Subcutaneous preadipocyte (primary cell): ENCODE measurements at places on chromosomes 1 and 21. TPM values are rescaled to one million over a fixed set of nuclear protein-coding genes. Genes with fewer than 3 reads are reported as not detected.

AXDND1 gene
- 0.37 and 0.78 TPM in 2 replicates for total RNA-seq

KRTAP13-2 gene
- not detected in 2 replicates for total RNA-seq

LHX8 gene
- total RNA-seq: not detected in 2 replicates

WNT4 gene
- total RNA-seq: under 0.01 TPM in 1 of 2 replicates, not detected in the other

MYBPH gene
- total RNA-seq: 0.37 and 0.39 TPM in 2 replicates

HSD3B1 gene
- total RNA-seq: not detected in 2 replicates

KCNA3 gene
- under 0.01 and 0.37 TPM in 2 replicates for total RNA-seq

SLC25A34 gene
- total RNA-seq: 0.39 and 0.73 TPM in 2 replicates

SIKE1 gene
- total RNA-seq: 41.2 and 48.9 TPM in 2 replicates

OXCT2 gene
- 1.6 and 1.8 TPM in 2 replicates for total RNA-seq

PROX1 gene
- 0.20 and 0.37 TPM in 2 replicates for total RNA-seq

NUDT4B gene
- total RNA-seq: 21.7 and 23.9 TPM in 2 replicates

LCE1A gene
- not detected in 2 replicates for total RNA-seq

CR1L gene
- not detected in 2 replicates for total RNA-seq

SPRR4 gene
- total RNA-seq: not detected in 2 replicates

CXADR gene
- 0.59 and 1.1 TPM in 2 replicates for total RNA-seq

RAVER2 gene
- total RNA-seq: 5.1 and 7.4 TPM in 2 replicates

RHOU gene
- 0.37 and 0.39 TPM in 2 replicates for total RNA-seq

GJC2 gene
- total RNA-seq: 1.8 and 2.7 TPM in 2 replicates

SERPINC1 gene
- total RNA-seq: not detected in 2 replicates

SYTL1 gene
- total RNA-seq: not detected in 2 replicates

RNU1-2 gene
- under 0.01 TPM in 2 replicates for total RNA-seq

SLC30A10 gene
- not detected in 2 replicates for total RNA-seq

CPLANE2 gene
- total RNA-seq: 8.2 and 8.8 TPM in 2 replicates

SLC44A5 gene
- total RNA-seq: not detected in 2 replicates

FMO3 gene
- total RNA-seq: 0.20 and 0.37 TPM in 2 replicates

KIF14 gene
- total RNA-seq: 9.2 and 18.6 TPM in 2 replicates

NRAS gene
- total RNA-seq: 56.6 and 87.2 TPM in 2 replicates

ANKRD45 gene
- not detected in 2 replicates for total RNA-seq

LCE3D gene
- not detected in 2 replicates for total RNA-seq

BTBD8 gene
- total RNA-seq: 2.9 and 3.5 TPM in 2 replicates

ATP1A4 gene
- total RNA-seq: not detected in 2 replicates

NPHS2 gene
- not detected in 2 replicates for total RNA-seq

AMY1A gene
- not detected in 2 replicates for total RNA-seq

TAS1R1 gene
- under 0.01 TPM in 1 of 2 replicates, not detected in the other for total RNA-seq

TACSTD2 gene
- total RNA-seq: under 0.01 and 0.20 TPM in 2 replicates

EPHA8 gene
- total RNA-seq: not detected in 2 replicates
